ENCODE measurements at places on chromosomes 12 and 14.
A peak's percentile ranks its signal among the peaks of the same experiment; 100 is the strongest.

DNA sequence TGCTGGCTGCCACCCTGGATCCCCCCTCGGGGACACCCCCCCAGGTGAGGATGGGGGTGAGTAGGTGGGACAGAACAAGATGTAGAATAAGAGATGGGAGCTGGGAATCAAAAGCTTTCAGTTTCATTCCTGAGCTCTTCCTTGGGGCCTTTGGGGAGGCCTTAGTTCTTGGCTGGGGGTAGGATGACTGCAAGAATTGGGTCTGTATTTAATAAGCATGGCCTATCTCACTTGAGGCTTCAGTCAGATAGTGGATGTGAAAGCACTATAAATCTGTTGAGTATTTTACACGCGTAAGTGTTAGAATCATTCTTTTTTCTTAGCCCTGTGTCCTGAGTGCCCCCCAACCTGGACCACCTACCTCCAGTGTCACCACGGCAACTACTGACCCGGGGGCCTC lies 4.6 kb downstream of the MBD6 start:
- no peak for DNase-seq

- DNase-seq = no peak
These were observed 1.4 kb downstream of the NR4A1 start for GRCh38 chr12:52052468-52053186.

DNA sequence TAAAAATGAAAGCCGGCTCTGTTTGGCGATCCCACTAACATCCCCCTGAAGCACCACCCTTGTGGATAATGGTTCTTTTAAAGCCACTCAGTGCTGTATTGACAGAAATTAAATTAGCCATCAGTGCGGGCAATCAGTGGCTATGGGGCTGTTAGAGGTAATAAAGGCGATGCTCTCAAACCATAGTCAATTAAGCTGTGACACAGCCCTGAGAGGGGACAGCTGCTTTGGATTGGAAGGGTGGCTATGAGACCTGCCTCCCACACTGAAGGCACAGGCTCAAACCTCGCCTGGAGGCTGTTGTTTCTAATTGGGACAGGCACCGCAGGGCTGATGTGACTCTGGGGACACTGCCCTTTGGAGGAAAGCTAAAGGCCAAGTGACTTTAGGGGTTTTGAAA lies 562.2 kb downstream of the VRK1 start:
- no peak for DNase-seq

DNA sequence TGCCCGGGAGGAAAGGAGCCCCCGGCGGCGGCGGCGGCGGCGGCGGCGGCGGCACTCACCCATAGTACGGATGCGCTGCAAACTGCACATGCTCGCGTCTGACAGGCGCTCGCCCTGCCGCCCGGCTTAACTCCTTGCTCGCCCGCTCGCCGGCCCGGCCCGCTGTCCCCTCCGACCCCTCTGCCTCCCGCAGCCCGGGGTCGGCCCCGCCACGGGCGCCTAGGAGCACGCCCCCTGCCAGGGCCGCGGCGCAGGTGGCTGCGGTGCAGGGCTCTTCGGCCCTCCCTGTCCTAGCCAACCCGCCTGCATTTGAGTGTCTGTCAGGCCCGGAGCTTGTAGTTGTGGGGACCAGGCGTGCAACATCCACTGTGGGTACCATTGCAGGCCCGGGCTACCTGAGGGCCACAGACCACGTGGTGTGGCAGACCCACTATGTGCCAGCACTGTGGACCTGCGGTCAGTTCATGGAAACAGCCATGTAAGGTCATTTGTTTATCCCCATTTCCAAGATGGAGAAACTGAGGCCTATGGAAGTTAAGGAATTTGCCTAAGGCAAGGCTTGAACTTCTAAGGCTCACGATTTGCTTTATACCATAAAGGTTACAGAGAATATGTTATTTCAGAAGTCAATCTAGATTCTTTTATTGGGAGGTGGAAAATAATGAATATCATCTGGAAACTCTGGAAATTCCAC lies 17.6 kb upstream of the PLEKHH1 start:
- DNase-seq = no peak

DNA sequence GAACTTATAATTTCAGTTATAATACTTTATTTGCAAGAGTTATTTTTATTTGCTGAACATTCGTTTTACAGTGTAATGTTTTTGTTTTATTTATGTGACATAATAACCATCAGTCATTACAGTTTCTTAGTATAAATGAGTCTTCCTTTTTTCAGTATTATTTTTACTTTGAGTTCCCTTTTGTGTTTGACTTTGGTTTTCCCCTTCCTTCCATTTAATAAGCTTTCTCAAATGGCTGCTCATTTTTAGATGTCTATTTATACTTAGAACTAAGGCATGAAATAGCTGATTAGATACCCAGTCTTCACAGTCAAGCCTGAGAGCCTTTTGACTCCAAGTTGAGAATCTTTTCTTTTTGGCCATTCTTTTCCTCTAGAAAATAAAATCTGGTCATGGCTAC lies 404.5 kb downstream of the LRFN5 start:
- no peak for DNase-seq

DNA sequence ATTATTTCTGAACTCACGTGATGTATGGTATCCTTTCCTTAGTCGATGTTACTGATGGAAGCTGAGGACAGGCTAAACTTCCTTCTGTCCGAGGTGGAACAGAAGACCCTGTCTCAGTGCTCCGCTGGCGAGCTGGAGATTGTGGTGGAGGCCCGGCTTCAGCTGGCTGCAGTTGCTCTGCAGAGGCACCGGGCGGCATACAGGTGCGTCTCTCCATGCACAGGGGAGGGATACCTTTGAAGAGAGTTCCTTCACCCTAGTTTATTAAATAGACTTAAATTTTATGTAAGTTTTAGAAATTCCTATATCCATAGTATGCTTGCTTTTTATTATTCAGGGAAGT lies 186.7 kb upstream of the NEDD1 start:
- DNase-seq = peak; percentile 65

- no peak for DNase-seq
These were observed 93.0 kb upstream of the PRKD1 start for GRCh38 chr14:30020687-30021086.

GRCh38 chr12:52724384-52724783 lies 21.1 kb upstream of the KRT77 start:
- DNase-seq = no peak

- peak; percentile 42 for DNase-seq
These were observed 70.0 kb upstream of the DICER1 start for GRCh38 chr14:95227279-95227860.

DNA sequence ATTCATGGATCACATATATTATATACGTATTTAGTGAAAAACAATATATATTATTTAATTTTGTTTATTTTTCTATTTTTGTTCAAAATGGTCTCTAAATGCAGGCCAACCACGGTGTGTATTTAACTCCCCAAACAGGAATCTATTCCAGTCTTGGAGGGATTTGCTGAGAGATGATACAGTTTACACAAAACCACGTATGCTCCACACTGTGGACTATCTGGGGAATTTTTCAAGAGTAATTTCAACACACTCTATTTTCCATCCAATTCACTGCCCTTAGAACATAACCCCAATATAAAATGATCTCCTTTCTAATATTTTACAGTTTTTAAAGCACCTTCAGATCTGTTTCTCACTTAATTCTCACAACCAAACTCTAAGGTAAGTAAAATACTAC lies 15.3 kb downstream of the EML1 start:
- no peak for DNase-seq

DNA sequence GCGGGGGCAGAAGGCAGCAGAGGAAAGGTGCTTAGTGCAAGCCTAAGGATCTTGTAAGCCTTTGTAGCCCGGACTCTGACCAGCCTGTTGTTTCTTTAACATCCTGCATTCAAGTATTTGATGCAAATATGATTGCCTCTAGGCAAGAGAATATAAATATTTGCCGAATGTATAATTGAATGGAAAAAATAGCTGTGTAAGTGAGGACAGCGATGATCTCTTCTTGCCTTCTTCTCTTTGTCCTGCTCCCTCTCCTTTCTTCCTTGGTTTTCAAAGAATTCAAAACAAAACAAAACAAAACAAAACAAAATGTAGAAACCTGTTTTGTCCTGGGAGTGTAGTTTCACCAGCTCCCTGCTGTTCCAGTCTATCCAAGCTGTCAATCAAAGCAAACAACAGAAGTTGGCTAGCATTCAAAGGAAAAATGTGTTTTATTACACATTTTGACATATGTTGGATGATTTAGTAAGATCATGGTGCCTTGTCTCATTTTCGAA lies 74.9 kb upstream of the CPM start:
- DNase-seq = peak; percentile 51

DNA sequence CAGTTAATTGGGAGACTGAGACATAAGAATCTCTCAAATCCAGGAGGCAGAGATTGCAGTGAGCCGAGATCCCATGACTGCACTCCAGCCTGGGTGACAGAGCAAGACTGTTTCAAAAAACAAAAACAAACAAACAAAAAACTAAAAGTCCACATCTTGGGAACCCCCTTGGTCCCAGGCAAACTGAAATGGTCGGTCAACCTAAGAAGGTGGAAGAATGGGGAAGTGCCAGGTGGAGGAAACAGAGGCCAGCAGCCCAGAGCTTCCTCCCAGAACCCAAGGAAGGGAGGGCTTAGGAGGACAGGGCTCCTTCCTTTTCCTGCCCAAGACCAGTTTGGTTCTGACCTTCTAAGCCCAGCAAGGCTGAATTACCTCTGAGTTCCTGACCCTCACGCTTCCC lies 121.0 kb upstream of the FUT8 start:
- no peak for DNase-seq

- DNase-seq = no peak
These were observed 5.3 kb upstream of the SOCS2 start for GRCh38 chr12:93567174-93567573.

DNA sequence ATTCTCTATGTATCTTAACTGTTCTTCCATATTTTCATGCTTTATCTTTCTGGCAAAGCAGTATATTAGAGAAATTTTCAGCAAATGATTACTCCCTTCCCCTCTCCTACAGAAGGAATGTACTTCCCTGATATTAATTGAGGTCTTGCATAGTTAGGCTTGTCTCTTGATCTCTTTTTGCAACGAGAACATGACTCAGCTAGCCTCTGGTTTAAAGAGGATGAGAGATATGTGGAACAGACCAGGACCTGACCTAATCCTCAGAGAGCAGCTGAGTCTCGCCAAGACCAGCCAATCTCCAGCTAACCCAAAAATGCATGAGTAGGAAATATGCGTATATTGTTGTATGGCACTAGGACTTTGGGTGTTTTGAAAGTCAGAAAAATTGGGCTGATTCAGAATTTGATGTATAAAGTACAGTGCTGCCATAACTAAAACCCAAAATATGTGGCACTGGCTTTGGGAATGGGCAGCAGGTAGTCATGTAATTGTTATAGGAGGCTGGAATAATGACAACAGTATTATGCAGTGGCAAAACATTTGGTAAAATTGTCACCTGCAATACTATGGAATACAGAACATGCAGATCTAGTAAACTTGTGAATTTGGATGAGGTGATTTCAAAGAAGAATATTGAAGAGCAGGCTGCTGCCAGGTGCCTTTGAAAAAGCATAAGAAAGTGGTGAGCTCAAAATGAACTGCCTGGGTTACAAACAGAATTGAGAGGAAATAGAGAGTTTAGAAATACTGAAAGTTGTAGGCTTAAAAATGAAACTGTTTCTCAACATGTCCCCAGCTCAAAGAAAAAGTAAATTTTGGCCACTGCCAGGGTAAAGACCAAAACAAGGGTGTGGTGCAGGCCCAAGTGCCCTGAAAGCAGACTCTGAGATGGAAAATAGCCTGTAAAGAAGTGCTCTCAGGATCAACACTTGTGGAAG lies 9.3 kb upstream of the USP15 start:
- DNase-seq = no peak

DNA sequence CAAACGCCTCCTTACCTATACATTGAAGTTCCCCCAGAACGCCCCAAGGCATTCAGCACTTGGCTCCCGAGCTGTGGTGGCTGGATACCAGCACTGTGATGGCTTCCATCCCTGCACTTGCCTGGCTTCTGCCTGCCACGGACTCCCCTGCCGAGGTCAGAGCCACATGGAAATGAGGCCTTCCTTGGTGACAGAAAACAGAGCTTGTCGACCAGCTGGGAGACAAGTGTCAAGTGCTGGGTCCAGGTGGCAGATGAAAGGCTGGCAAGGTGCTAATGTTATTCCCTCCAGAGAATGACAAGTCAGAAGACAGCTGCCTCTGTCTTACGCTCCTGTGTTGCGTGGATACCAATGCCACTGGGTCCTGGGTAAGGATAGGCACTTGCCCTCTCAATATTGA lies 26.2 kb upstream of the GNG2 start:
- DNase-seq = no peak

- no peak for DNase-seq
These were observed 10.3 kb upstream of the ZNF740 start for GRCh38 chr12:53170215-53170614.

DNA sequence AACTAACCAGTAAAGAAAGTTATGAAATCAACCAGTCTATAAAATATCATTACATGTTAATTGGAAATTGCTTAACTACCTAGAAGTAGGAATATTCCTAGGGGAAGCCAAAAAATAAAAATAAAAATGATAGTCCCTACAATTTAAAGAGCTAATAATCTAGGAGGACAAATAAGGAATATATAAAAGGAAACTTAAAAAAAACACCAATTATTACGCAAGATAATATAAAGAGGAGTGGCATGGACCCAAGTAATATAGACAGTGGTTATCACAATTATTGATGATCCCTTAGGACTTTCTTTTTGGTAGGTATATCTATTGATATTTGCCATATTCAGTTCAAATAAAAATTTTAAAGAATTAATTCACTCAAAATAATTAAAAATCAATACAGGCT lies 498.7 kb downstream of the SOX5 start:
- DNase-seq = no peak

DNA sequence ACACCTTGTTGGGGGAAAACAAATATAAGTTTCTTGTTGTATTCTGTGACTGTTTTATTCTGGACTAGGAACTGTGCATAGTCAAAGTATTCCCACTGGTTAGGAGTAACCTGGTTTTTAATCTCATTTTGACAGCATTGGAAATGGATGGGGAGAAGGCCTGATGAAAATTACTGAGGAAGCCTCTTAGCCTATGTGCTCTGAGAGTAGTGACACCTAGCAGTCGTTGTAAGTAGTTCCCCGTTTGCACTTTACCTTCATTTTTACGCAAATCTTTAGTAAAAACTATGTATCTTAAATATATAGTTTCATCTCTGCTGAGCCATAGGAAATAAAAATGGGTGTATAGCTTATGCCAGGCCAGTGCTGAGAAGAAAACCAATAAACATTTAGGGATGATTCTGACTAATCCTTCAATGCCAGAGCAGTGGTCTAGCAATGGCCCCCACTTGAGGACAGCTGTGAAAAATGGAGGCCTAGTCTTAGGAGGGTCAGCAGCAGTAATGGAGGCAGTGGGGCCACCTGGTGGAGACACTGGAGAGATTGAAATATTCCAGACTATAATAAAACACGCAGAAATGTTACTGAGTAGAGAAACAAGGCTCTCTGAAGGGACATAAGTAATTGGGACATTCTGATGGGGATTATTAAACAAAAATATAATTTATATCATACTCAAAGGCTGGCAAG lies 133.2 kb upstream of the NOVA1 start:
- DNase-seq = no peak

Data from DMS153 (cell line).